Right lobe of liver (tissue), 6 donors: ENCODE measurements at places on chromosomes 12 and 14. TPM values are rescaled to one million over a fixed set of nuclear protein-coding genes. Genes with fewer than 3 reads are reported as not detected.

The TAS2R7 gene
- not detected for total RNA-seq

The SLC35F4 gene
- total RNA-seq, result not detected

The TMEM63C gene
- not detected for total RNA-seq

The EPYC gene
- not detected for total RNA-seq

The KRT82 gene
- not detected for total RNA-seq

The GSC gene
- not detected for total RNA-seq

- no peak for DNase-seq
Measured at GRCh38 chr12:41532072-41532471, 344.0 kb downstream of the PDZRN4 start.

DNA sequence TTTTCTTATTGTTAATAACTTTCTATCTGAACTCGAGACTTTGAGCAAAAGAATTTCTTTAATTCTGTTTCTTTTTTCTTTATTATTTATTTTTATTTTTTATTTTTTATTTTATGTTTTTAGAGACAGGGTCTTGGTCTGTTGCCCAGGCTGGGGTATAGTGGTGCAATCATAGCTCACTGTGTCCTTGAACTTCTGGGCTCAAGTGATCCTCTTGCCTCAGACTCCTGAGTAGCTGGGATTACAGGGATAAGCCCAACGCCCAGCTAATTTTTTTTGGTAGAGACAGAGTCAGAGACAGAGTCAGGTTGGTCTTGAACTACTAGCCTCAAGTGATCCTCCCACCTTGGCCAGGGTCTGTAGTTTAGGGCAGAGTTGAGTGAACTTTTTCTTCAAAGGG lies 18.5 kb downstream of the METAP2 start:
- DNase-seq, result no peak

DNA sequence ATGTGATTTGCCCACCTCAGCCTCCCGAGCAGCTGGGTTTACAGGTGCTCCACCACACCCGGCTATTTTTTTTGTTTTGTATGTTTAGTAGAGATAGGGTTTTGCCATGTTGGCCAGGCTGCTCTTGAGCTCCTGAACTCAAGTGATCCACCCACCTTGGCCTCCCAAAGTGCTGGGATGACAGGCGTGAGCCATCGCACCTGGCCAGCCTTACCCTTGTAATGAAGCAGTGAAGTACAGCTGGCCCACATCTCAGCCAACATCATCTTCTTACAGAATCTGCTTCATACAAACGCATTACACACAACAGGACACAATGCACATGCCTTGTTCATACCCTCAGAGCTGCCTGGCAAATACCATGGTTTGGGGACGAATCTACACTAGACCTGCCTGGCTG lies 31.3 kb upstream of the CHFR start:
- DNase-seq, result no peak

DNA sequence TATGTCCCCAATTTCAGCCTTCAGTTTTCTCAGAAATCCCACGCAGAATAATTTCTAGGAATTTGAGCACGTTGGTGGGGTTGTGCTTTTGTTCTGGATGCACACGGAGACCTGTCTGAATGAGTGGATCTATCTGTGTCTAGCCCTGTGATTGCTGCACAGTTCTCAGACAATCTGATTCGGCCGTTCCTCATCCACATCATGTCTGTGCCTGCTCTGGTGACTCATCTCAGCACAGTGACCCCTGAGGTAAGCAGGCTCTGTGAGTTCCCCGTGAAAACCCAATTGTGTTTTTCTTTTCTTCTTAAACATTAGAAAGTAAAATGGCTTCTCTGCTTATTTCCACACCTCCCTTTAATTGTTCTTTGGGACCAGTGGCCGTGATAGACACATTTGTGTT lies 20.2 kb downstream of the UBE3B start:
- no peak for DNase-seq

- no peak for DNase-seq
Measured at GRCh38 chr12:63396135-63396534, 245.1 kb upstream of the AVPR1A start.

GRCh38 chr12:15278816-15279658 lies 43.3 kb upstream of the PTPRO start:
- DNase-seq, result peak; percentile 54

- no peak for DNase-seq
Measured at GRCh38 chr12:89064151-89064550, 288.1 kb downstream of the DUSP6 start.

DNA sequence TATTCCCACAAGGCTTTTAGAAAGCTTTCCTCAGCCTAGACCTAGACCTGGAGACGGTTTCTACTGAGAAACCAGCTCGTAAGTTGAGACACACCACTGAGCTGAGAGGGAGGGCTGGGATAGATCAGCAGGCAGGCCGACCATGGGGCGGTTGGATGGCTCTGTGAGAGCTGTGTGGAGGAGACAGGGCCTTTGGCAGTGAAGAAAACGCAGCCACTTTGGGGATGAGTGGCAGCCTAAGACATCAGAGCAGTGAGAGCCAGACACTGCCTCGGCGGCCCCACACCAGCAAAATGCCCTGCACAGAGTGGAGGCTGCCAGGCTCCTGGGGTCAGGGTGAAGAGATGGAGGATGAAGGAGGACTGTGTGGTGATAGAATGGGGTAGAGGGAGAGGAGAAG lies 46.0 kb downstream of the CACNA2D4 start:
- peak; percentile 24 for DNase-seq

- no peak for DNase-seq
Measured at GRCh38 chr12:80291108-80291754, 152.8 kb upstream of the PTPRQ start.

DNA sequence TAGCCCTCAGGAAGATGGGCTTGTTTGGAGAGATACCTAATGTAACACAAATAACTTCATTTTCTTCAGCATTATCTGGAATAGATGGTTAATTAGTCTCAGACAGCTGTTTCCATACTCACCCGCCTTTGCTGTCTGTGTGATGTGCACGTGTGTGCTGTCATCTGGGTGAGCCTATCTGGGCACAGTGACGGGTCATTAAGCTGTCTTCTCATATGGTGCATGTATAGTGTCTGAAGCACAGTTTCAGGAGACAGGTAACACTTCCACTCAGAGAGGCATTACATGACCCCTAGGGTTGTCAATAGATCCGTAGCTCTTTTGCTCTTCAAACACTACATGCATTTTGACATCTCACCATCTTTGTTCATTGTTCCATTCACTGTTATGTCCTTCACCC lies 493.3 kb downstream of the APAF1 start:
- DNase-seq, result no peak

DNA sequence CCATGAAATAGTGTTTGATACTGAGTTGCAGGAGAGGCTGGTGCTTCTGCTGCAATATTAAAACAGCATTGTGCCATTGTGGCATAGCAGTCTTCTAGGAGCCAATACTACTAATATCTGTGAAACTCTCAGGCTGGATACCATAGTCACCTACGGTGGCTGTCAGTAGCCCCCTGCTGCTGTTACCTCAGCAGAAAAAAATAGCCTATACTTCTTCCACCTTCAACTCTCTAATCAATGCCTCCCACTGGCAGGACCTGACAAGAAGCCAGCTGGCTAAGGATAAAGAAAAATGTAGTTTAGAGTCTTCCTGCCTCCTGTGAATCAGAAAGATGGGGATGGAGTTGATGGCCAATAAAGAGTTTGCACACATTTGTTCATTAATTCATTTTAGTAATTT lies 91.6 kb downstream of the PDE3A start:
- DNase-seq, result no peak

- DNase-seq, result no peak
Measured at GRCh38 chr12:123731596-123731995, 19.4 kb downstream of the ATP6V0A2 start.

DNA sequence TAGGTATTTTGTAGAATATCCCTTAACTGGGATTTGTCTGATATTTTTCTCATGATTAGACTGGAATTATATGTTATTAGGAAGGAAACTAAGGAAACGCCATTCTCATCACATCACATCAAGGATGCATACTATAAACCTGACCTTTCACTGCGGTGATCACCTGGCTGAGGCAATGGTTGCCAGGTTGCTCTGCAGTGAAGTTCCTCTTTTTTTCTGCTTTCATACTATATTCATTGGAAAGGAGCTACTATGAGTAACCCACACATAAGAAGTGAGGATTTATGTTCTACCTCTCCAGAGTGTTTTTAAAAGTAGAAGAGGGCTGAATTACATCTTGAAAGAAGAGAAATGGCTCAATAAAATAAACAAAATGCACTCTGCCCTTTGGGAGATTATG lies 31.0 kb upstream of the GRIP1 start:
- no peak for DNase-seq

- no peak for DNase-seq
Measured at GRCh38 chr12:47209014-47209413, 129.3 kb upstream of the AMIGO2 start.

GRCh38 chr12:119183942-119184695 lies 5.4 kb downstream of the HSPB8 start:
- no peak for DNase-seq

GRCh38 chr14:55731881-55732498 lies 152.0 kb downstream of the KTN1 start:
- no peak for DNase-seq

GRCh38 chr14:67566908-67567307 lies 33.2 kb downstream of the PIGH start:
- DNase-seq, result no peak

- DNase-seq, result no peak
Measured at GRCh38 chr12:108638141-108638827, 4.6 kb upstream of the SELPLG start.

GRCh38 chr12:100899301-100899700 lies 104.7 kb downstream of the ANO4 start:
- no peak for DNase-seq

DNA sequence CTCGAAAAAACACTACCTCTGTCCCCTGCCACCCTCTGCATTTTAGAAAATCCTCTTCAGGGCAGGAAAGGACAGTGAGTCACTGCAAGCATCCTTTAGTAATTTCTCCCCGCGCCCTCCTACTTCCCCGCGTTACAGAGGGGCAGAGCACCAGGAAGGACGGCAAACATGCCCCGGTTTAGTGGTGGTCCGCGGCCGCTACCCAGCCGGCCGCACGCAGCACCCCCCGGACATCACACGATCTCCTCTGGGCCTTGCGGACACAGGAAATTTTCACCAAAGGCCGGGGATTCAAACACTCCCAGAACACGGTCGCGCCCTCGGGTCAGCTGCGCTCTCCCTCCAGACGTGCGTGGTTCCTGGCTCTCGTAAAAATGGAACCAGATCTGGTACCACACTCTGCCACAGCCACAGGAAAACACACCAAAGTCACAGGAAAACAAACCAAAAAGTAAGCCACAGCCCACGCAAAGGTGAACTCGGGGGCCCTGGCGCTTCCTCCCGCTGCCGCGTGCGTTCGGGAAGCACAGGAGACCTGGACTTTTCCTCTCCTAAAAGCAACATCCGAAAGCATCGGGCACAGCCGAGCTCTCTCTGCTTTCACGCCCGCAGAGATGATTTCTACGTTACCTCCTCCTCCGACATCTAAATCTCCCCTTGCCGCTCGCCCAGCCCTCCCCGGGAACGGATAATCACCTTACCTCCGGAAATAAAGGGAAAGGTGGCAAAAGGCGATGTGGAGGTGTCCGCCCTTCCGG lies 839 bp downstream of the SLC38A1 start:
- no peak for DNase-seq

DNA sequence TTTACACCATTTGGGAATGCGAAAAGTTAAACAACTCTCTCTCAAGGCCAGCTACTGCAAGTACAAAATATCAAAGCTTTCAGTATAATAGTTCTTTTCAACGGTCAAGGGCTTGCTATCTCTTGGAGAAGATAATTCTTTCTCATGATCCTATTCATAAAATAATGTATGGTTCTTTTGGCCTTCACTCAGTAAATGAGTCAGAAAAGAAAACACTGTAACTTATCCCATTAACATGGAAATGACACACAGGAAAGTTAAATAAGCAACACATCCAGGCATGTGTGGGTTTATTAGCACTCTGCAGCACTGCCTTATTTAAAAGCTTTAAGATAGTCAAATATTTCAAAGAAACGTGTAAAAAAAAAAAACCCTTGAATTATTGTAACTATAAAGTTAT lies 36.9 kb downstream of the ZFC3H1 start:
- DNase-seq, result no peak

DNA sequence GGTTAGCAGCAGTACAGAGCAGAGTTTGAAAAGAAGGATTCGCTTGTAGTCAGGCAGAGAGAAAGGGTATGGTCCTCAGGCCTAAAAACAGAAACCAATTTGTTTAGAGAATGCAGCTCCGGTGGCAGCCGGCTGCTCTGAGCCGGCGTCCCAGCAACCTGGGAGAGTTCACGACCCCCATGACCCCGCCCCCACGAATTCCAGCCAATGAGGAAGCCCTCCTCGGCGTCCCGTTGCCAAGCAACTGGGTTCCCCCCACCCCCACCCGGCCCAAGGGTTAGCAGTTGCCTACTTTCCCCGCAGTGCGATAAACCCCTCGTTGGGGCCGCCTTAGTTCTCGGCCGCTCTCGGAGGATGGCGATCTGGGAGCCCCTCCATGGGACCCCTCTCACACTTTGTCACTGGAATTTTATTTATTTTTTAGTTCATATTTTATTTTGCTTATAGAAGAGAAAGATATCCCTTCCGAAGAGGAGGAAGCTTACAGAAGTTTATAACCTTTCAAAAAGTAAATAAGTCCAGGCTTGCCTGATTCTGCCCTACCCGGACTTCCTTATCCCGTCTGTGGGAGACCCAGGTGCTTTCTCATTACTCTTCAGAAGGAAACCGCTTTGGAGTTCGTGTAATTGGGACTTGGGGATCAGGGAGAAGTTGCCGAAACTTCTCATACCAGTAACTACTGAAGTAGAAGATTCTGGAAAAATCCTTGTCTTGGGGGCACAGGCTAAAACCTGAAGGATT lies at the start of gene CCDC60:
Gene CCDC60 (plus strand): TSS at position 300 of the 741 bp plus-strand sequence. CDS start 448 bp downstream, outside the sequence.
- peak; percentile 24 for DNase-seq
